T-cell (primary cell): ENCODE measurements at places on chromosomes 16 and 17.

DNA sequence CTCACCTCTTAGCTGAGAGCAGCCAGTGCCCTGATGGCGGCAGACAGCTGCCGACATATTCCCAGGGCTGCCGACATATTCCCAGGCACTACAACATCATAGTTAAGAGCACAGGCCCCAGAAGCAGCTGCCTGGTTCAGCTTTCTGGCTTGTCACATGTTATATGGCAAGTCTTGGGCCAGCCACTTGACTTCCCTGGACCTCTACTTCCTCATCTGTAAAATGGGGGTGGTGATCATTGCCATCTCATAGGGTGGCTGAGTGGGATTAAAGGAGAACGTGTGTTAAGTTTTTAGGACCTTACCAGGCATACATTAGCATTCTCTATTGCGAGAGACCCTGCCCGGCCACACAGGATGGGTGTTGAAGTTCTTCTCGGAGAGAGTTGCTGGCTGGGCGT lies 19.1 kb downstream of the CDIPT start:
- no peak for DNase-seq

DNA sequence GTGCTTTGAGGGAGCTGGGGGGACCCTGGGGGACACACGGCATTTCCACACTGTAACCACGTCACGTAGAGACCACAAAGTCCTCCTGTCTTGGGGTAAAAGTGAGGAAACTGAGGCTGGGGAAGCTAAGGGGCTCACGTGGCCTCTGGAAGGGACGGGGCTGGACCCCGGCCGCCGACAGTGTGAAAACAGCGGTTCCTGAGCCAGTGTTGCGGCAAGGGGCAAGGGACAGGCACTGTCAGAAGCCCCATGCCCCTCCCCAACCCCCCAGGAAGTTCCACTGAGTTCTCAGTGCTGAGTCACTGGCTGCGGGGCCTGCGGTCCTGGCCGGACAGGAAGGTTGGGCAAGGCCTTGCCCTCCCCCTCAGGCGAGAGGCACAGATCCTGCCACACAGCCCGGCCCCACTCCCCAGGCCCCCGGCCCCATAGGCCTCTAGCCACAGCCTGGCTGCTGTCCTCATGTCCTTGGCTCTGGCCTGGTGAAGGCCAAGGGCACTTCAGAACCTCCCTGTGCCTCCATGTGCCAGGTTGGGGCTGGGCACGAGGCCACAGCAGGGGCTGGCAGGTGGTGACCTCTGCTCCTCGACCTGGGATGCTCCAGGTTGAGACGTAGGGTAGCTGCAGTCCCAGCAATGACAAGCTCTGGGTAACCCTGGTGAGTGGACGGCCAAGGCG lies 5.0 kb upstream of the CCDC57 start:
- DNase-seq, result peak; percentile 42

DNA sequence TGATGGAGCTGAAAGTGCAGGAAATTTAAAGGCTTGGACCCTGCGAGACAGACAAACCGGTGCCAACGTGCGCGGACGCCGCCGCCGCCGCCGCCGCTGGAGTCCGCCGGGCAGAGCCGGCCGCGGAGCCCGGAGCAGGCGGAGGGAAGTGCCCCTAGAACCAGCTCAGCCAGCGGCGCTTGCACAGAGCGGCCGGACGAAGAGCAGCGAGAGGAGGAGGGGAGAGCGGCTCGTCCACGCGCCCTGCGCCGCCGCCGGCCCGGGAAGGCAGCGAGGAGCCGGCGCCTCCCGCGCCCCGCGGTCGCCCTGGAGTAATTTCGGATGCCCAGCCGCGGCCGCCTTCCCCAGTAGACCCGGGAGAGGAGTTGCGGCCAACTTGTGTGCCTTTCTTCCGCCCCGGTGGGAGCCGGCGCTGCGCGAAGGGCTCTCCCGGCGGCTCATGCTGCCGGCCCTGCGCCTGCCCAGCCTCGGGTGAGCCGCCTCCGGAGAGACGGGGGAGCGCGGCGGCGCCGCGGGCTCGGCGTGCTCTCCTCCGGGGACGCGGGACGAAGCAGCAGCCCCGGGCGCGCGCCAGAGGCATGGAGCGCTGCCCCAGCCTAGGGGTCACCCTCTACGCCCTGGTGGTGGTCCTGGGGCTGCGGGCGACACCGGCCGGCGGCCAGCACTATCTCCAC lies at the start of gene NOG:
TSS of gene NOG (plus strand) at position 54 of the 674 bp plus-strand sequence. CDS start at position 579, 525 bp downstream.
- DNase-seq, result peak; percentile 34

DNA sequence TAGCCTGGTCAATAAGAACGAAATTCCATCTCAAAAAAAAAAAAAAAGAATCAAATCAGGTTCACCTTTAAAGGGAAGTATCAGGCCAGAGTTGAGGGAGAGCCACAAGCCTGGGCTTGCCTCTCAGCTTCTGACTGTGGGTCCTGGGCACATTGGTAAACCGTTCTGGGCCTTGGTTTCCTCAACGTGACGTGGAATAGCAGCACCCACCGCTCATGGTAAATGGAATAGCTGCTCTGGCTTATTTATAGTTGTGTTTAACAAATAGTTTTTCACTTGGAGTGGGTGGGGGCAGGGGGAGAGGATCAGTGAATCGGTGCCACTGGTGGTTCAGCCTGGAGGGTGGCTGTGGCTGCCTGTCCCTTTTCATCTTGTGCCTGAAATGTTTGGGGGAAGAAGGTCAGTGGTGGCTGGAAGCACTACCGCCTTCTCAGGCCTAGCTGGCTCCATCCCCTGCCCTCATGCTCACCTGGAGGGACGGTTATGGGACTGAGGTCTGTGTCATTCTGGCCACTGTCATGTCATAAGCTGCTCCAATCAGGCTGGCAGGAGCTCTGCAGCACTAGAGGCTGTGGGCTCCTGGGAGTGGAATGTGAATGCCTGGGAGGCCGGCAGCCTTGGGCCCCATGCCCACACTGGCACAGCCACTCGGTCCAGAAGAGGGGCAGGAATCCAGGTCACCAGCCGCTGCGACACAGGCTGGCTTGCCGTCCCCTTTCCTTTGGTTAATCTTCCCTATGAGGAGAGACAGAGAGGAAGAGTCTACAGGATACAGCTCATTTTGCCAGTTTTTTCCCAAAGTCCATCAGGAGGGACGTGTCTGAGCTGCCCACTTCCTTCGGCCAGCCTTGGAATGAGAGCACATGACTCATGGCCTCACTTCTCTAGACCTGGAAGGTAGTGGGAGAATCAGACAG lies 27.0 kb downstream of the CCR7 start:
- no peak for DNase-seq

DNA sequence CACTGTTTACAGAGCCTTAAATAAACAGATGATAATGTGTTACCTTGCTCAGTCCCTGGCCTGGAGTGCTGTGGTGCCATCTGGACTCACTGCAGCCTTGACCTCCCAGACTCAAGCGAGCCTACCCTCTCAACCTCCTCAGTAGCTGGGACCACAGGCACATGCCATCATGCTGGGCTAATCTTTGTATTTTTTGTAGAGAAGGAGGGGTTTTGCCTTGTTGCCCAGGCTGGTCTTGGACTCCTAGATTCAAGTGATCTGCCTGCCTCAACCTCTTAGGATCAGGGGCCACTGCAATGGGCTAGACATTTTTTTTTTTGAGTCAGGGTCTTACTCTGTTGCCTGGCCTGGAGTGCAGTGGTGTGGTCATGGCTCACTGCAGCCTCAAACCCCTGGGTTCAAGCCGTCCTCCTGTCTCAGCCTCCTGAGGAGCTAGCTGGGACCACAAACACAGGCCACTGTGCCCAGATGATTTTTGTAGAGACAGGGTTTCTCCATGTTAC lies 5.0 kb upstream of the NAGLU start:
- no peak for DNase-seq

DNA sequence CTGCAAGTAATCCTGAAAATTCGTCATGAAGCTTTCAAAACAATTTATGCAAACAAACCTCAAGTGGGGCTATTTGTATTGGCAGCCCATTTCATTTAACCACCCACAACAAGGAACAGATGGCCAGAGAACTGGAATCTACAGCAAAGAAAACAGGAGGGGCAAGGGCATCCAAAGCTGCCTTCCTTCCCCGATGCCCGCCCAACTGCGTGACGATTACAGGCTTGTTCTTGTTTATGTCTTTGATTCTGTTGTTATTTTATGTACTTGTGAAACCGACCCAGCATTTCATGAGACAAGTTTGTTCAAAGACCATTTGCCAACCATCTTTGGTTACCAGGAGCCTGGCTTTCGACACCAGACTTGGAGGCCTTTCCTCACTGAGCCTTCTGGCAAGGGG lies 59.1 kb upstream of the IRX6 start:
- DNase-seq, result no peak

GRCh38 chr16:74030000-74030706 lies 266.5 kb upstream of the PSMD7 start:
- DNase-seq, result no peak

- DNase-seq, result peak; percentile 67
Observed at GRCh38 chr17:41666708-41667279, 21.9 kb upstream of the EIF1 start.

DNA sequence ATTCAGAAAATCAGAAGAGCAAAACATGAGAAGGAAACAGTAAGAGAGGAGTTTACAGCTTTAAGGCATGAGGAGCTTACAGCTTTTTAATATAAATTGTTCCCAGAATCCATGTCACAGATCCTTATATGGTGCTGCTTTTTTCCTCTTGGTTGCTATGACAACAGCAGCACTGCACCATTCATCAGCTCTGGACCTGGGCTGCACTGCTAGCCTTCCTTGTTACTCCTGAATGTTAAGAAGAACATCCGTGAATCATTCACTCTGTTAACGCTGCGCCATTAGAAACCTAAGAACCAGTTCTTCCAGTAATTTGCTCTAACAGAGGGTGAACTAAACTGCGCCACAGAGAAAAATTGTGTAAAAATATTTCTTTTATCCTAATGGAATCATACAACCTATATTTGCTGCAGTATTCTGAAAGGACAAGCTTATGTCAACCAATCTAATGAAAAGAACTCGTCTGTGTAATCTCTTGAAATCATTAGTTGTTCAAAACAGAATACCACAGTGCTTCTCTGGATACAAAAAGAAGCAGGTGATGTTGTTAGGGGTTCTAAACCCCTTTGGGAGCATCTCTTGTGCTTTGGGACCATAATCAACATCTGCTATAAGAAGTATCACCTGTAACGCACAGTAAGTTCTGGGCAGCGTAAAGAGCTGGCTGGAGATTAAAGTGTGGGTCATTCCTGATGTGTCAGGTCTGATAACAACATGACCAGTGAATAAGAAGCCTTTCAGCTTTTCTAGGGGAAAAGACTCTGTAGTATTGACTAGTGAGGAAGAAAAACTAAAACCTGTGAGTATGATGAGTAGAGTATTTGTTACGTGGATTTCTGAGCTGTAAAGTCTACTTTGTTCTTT lies 151.2 kb downstream of the TANC2 start:
- no peak for DNase-seq

DNA sequence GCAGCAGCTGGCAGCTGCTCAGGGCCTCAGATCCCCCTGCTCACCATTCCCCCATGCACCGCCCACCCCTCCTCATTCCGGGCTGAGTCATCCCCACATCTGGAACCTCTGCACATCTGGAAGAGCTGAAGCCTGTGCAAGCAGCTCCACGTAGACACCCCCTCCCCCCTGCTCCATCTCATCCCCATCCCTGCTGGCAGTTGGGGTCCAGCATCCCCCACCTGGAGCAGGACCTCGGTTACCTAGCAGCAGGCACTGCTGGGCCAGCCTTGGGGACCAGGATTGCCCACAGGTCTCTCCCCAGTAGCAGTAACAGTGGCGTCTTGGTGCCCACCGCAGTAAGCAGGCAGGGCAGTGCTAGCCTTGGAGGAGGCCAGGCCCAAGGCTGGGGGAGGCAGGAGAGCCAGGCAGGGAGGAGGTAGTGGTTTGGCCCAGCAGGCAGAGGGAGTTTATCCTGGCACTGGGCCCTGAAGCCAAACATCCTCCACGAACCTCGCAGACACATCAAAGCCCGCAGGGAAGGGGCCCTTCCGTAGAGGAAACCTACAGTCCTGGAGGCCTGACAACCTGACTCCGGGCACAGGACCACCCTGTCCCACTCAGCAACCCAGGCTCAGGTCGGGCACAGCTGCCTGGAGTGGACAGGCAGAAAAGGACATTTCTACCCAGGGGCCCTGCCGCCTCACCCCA lies 7.7 kb upstream of the TMEM92 start:
- no peak for DNase-seq

GRCh38 chr17:54153423-54153822 lies 330.7 kb downstream of the KIF2B start:
- no peak for DNase-seq

DNA sequence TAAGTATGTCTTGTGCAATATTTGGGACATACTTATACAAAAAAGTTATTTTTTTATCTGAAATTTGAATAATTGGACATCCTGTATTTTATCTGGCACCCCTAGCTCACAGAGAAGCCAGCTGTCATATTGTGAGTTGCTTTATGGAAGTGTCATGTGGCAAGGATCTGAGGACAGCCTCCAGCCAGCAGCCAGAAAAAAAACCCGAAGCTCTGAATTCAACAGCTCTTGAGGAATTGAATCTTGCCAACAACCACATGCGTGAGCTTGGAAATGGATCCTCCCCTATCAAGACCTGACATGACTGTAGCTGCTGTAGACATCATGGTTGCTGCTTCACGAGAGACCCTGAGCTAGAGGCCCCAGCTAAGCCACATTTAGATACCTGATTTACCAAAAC lies 187.2 kb upstream of the SHISA6 start:
- no peak for DNase-seq

GRCh38 chr16:11681556-11681955 lies 13.3 kb downstream of the SNN start:
- no peak for DNase-seq

DNA sequence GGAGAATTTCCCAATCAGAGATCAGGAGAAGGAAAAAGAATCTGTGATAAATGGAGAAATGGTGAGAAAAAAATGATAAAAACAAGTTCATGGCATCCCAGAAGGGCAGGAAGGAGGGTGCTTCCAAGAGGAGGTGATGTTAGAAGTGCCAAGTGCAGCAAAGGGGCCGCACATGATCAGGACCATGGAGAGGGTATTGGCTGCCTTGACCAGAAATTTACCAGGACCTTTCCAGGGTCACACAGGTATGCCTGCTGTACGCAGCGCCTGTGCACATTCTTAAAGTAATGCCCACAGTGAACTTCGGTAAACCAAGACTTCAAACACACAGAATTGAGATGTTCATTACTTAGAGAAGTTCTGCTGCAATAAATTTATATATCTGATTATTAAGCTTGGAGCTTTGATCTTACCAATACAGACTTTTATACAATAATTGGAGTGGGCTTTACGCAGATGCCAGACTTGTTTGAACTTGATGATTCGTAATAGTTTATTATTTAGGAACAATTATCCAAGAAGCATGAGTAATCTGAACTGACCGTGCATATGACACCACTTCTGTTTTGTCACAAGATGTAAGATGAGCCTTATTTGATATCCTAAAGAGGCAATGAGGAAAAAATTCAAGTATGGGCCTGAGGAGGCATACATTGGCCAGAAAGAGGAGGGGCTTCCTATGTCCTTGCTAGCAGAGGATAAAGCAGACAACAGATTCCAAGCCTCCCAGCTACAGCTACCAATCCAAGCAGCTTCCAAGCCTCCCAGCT lies 2.2 kb upstream of the KRT33A start:
- DNase-seq, result no peak

GRCh38 chr17:41992576-41992975 lies 24.7 kb downstream of the DNAJC7 start:
- no peak for DNase-seq

- no peak for DNase-seq
Observed at GRCh38 chr16:56298948-56299596, 107.8 kb downstream of the GNAO1 start.
